Spinal cord (tissue), 10 donors: ENCODE measurements at places on chromosomes 3 and 15. TPM values are rescaled to one million over a fixed set of nuclear protein-coding genes. Genes with fewer than 3 reads are reported as not detected.

- no peak for DNase-seq
Observed at GRCh38 chr15:65870889-65871533, 1.7 kb downstream of the RAB11A start.

DNA sequence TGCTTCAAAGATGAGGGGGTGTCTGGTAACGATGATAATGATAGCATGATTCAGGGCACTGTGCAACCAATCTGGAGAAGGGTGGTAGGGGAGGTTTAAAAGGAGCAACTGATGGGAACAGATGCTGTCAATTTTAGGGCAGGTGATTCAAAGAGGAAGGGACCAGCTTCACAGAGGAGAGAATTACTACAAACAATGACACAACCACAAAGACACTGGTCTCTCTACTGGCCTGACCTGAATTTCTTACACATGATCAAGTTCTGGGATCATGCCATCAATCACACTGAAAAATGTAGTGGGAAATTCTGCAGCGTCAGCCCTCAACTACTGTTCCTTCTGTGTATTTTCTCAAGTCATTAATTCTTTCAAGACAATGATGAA, 2.6 kb upstream of the CDV3 start:
- DNase-seq, result no peak

- no peak for DNase-seq
Observed at GRCh38 chr3:190892395-190892902, 30.0 kb upstream of the GMNC start.

GRCh38 chr3:135487261-135487660, 478.3 kb upstream of the PPP2R3A start:
- no peak for DNase-seq

The SPESP1 gene
- 3.2 TPM for polyA plus RNA-seq

The CA12 gene
- polyA plus RNA-seq, result 12.1 TPM

The TNIK gene
- polyA plus RNA-seq, result 105 TPM

DNA sequence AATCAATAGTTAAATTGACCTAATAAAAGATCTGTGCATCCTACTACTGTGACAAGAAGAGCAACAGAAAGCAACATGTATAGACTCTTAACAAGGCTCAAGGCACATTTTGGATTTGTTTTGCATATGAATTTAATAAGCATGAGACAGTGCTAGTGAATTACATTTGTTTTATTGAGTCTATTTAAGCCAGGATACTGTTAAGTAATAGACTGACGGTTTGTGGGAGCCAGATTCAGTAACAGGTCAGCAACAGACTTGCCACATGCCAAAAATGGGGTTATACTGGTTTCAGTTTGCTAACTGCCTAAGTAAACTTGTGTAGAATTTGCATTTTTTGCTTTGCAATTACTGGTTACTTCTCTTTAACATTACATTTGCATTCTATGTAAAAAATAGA, 54.0 kb downstream of the MBNL1 start:
- no peak for DNase-seq

The SH2D7 gene
- 0.92 TPM for polyA plus RNA-seq

DNA sequence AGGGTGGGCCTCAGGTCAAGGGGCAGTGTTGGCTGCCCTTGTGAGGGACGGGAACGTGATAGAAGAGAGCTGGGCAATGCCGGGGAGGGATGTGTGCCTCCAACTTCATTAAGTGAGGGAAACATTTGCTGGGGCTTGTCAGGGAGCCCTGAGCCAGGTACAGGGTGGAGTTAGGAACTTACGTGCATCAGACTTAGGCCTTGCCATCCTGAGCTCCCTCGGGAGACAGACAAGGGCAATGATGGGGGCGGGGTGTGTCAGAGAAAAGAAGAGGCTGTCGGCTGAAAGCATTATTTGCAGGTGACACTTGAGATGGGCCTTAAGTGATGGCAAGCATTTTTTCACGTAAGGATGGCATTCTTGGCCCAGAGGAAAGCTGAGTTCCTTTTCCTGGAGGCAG, 1.6 kb downstream of the FAM131A start:
- DNase-seq, result no peak

The UBR1 gene
- 22.2 TPM for polyA plus RNA-seq

DNA sequence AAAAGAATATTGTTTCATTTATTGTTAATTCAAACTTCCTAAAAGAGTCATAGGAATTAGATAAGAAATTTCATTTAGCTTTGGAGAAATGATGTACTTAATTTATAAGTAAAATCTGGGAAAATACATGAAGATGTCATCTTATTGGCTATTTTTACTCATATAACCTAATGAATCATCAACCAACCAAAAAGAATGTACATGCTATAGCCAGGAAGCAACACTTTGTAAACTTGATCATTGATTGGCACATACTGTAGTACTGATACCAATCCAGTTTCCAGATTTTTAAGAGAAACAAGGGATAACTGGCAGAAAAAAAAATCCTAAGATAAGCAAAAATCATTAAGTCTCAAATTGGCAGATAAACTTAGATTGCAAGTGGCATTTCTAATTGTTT, 207.9 kb upstream of the CDIN1 start:
- no peak for DNase-seq
